ENCODE measurements at places on chromosomes 13 and 19.

- DNase-seq: no peak
Measured at GRCh38 chr19:19356901-19357566, 36.4 kb downstream of the MAU2 start.

DNA sequence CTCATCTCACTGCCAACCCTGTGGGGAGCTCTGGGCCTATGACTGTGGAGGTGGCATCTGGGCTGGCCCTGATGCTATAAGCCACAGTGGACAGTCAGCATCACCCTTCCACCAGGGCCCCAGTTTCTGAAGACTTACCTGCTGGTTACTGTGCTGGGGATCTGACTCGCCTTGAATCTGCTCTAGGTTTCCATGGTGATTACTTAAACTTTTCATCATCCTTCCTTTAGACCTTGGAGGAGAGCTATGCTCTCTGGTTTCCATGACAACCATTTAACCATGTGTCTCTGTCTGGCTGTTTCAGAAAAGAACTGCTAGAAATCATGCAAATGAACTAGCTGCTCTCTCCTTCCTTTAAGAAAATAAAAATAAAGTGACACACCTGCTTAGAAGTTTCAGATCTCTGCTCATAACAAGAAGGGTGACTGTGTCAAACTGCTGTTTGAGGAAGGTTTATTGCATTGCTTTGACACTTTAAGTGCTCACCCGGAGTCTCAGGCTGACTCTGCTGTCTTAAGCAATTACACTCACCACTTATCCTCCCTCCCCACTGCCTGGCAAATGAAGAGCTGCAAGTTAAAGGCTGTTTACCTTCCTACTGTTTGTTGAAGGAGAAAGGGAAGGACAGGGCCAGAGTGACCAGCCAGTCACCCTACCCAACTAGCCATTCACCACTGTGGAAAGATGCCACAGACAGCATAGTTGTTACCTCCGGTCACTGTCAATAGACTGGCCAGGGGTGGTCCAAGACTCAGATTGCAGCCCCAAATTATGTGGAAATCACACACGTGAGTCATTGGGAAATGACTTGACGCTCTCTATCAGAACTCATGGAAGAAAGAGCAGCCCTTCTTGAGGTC lies 87.6 kb downstream of the HSPH1 start:
- no peak for DNase-seq

GRCh38 chr13:104530741-104531140 lies 1464.5 kb upstream of the SLC10A2 start:
- no peak for DNase-seq

DNA sequence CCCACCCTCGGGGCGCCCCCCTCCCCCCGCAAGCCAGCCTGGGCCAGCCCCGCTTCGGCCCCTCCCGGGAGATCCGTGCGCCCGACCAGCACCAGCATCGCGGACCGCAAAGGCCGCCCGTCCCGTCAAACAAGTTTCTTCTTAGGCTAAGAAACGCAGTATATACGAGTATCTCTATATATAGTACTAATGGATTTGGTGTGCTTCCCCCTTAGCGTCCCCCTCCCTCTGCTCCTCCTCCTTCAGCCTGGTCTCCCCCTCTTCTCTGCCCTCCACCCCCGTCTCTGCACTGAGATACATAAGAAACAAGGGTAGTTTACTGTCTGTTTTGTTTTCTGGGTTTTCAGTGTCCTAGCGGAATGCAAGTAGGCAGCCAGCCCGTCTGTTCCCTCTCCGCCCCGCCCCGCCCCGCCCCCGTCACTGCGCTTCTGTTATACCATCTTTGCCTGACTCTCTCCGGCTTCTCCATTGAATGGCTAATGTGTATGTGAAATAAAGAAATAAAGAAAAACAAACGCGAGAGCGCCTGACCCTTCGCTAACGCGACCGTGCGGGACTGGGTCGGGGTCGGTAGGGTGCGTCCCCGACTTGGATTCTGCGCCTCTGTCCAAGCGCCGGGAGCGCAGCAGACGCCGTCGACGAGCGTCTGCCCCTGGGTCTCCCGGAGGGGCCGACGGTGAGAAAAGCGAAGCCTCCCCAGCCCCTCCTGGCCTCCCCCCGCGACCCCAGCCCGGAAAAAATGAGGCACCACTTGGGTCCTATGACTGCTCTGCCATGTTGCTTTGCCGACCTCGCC lies 4.2 kb downstream of the LYL1 start:
- peak; percentile 76 for DNase-seq

GRCh38 chr13:112442483-112443090 lies 66.4 kb downstream of the SPACA7 start:
- no peak for DNase-seq

GRCh38 chr19:50703915-50704796 lies 15.4 kb downstream of the SHANK1 start:
- no peak for DNase-seq

DNA sequence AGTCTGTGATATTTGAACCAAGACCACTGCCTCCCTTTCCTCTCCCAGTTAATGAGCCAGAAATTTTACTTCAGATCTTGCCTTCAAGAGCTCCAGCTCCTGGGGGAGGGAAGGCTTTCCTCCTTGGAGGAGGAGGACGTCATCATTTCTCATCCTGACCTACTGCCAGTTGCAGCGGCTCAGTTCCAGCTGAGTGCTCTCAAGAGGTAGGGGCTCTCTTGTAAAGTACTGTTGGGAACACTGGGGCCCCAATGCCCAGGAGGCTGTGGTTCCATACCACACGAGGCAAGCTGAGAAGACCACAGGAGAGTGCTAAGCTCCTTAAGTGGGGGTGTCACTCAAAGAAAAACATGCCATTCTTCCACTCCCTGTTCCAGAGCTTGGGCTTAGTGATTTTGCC lies 36.2 kb downstream of the METTL21C start:
- DNase-seq: no peak

GRCh38 chr19:10379880-10380312 lies 476 bp downstream of the TYK2 start:
- no peak for DNase-seq

DNA sequence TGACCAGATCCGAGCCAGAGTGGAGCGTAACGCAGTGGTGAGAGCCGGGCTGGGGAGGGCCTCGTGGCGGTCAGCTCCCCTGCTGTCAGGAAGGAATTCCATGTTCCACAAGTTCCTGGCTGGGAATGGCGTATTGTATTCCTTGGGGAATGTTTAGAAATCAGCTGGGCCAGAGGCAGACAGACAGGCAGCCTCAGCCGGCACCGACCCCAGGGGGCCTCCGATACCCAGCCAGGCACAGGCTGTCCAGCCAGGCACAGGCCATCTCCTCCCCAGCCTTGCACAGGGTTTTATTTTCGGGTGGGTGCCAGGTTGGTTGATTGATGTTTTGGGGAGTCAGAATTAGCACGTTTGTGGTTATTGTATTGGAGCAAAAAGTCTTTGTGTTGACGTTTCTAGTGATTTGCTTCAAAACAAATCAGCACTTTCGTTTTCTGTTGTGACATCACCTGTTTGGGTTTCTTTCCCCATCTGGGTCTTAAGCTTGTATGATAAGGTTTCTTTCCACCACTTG lies 126.6 kb upstream of the MCF2L start:
- DNase-seq: no peak

DNA sequence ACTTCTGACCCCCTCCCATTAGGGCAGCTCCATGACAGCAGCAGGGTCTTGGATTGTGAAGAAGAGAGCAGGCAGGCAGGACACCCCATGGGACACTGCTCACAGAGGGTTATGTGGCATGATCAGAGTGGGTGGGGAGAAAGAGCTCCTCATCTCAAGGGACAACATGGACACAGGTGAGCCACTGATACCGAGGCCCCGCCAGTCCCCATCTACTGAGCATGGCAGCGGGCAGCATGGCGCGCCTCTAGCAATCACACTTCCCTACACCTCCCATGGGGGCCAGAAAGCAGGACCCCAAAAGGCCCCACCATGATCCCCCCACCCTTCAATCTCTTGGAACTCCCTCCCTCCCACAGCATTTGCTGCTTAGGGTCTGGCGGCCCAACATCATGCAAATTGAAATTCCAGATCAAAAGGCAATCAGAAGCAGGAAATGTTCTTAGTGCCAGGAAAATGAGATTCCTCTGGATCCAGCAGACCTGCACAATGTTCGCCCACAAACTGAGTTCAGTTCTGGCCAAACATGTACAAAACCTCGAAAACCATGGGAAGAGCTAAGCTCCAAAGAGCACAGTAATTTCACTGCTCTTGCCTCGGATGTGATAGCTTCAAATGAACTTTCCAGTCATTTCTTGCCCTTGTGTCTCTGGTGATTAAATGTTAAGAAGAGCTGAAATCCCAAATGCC lies 14.8 kb downstream of the DOCK9 start:
- no peak for DNase-seq

Measured in hematopoietic multipotent progenitor cell treated with erythropoietin and hydrocortisone succinate and interleukin-3 and kit ligand, for 17 days (in vitro differentiated cells).